Activated CD4-positive, alpha-beta memory T cell treated with anti-CD3 and anti-CD28 coated beads, Interleukin-2, amount 10 ng/mL, durations not matched to agents 7 days and 5 days (primary cell): ENCODE measurements at places on chromosomes 12 and 14. TPM values are rescaled to one million over a fixed set of nuclear protein-coding genes. Genes with fewer than 3 reads are reported as not detected.
A peak's percentile ranks its signal among the peaks of the same experiment; 100 is the strongest.

TSHR gene
- total RNA-seq = 0.70 TPM

GRCh38 chr12:65918021-65918420 lies 93.7 kb downstream of the HMGA2 start:
- H3K4me3 ChIP-seq = no peak overlapping the region
- H3K4me1 ChIP-seq = peaks cover 2% of the 10 kb centered on the region
- H3K27me3 ChIP-seq = peaks cover 3% of the 10 kb centered on the region
- H3K36me3 ChIP-seq = no peaks in the 10 kb centered on the region

GRCh38 chr12:48878548-48878947 lies 12.9 kb upstream of the RND1 start:
- H3K27ac ChIP-seq = no peak overlapping the region
- no peak for DNase-seq
- H3K4me3 ChIP-seq = no peak overlapping the region

DNA sequence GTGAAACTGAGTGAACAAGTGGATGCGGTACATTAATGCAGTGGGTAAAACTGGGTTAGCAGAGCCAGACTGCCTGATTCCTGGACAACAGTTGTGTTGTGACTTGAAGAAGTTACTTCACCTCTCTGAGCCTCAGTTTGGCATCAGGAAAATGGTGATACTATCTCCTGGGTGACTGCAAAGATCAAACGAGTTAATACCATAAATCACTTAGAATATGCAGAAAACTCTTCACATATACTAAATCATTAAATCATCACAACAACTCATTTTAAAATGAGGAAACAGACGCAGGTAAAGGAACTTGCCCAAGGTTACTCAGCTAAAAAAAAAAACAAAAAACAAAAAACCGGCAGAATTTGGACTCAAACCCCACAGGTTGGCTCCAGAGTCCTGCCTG lies 811 bp downstream of the MTERF2 start:
- peaks cover 21% of the 10 kb centered on the region for H3K36me3 ChIP-seq
- DNase-seq = no peak
- H3K4me3 ChIP-seq = peak overlapping the region; percentile 88
- H3K4me1 ChIP-seq = peaks cover 33% of the 10 kb centered on the region
- no peak overlapping the region for H3K27ac ChIP-seq
- H3K27me3 ChIP-seq = no peaks in the 10 kb centered on the region

SRRM4 gene
- not detected for total RNA-seq

B3GNT4 gene
- 2.8 TPM for total RNA-seq

KRT78 gene
- not detected for total RNA-seq

FKBP3 gene
- 57.7 TPM for total RNA-seq

KLRK1 gene
- 0.43 TPM for total RNA-seq

GRCh38 chr12:92696216-92696615 lies 6.6 kb upstream of the PLEKHG7 start:
- no peaks in the 10 kb centered on the region for H3K36me3 ChIP-seq
- no peak overlapping the region for H3K27ac ChIP-seq
- H3K27me3 ChIP-seq = no peaks in the 10 kb centered on the region
- H3K4me3 ChIP-seq = no peak overlapping the region
- no peak for DNase-seq
- H3K4me1 ChIP-seq = no peaks in the 10 kb centered on the region

DNA sequence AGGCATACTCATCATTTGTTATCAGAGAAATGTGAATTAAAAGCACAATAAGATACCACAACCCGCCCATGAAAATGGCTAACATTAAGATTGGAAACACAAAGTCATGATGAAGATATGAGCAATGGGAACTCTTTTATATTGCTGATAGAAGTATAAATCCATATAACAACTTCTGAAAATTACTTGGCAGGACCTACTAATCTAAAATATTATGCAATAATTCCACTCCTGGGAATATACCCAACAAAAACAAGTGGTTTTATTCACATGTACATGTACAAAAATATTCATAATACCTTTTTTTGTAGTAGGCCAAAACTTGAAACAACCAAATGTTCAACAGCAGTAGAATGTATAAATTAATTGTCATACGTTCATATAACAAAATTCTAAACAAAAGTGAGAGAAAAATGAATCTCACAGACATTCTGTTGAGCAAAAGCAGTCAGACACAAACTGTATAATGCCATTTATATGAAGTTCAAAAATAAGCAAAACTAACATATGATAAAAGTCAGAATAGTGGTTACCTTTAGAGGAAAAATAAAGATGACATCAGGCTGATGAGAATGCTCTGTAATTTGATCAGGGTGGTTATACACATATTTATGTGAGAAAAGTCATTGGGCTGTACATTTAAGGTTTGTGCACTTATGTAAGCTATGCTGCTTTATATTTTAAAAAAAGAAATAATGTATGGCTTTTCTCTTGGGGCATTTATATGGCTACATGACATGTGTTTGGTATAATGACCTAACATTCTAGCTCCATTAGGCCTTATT lies 309.2 kb upstream of the KITLG start:
- H3K4me1 ChIP-seq = no peaks in the 10 kb centered on the region
- no peaks in the 10 kb centered on the region for H3K27me3 ChIP-seq
- DNase-seq = no peak
- no peak overlapping the region for H3K4me3 ChIP-seq
- no peak overlapping the region for H3K27ac ChIP-seq

DNA sequence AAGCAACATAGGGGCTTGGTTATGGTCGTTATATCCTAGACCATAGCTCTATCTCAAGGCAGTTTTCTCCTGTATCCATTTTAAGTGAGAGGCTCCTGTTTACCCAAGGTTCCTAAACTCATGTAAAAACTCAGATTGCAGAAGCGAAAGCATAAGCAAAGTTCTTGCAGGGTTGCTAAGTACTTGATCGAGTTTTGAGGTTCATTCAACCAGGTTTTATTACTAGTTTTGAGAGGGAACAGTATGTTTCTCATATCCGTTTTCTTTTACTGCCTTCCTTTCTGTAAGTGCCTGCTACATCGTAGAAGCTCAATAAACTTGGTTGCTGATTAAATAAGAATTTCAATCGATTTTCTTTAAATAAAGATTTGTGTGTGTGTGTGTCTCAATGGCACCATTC lies 5.1 kb downstream of the AKAP3 start:
- no peak overlapping the region for H3K4me3 ChIP-seq
- DNase-seq = no peak
- H3K36me3 ChIP-seq = peaks cover 3% of the 10 kb centered on the region
- no peaks in the 10 kb centered on the region for H3K27me3 ChIP-seq
- peaks cover 13% of the 10 kb centered on the region for H3K4me1 ChIP-seq
- H3K27ac ChIP-seq = no peak overlapping the region

DNA sequence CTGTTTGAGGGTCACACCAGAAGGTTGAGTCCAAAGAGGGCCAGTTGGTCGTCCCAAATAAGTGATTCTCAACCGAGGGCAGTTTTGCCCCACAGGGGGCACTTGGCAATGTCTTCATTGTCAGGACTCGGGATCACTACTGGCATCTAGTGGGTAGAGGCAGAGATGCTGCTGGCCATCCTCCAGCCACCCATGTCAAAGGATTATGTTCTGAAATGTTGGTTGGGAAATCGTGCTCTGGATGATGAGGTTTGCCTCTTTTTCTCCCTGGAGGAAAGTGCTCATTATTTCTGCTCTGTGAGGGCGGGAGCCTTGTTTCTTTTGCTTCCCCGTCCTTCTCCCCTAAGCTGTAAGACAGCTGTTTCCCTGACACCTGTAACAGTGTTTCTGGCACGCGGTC lies 3.6 kb downstream of the ZNF839 start:
- H3K4me3 ChIP-seq = no peak overlapping the region
- H3K36me3 ChIP-seq = peaks cover 2% of the 10 kb centered on the region
- peak; percentile 28 for DNase-seq
- H3K27me3 ChIP-seq = no peaks in the 10 kb centered on the region

COX6A1 gene
- total RNA-seq = 318 TPM

DNA sequence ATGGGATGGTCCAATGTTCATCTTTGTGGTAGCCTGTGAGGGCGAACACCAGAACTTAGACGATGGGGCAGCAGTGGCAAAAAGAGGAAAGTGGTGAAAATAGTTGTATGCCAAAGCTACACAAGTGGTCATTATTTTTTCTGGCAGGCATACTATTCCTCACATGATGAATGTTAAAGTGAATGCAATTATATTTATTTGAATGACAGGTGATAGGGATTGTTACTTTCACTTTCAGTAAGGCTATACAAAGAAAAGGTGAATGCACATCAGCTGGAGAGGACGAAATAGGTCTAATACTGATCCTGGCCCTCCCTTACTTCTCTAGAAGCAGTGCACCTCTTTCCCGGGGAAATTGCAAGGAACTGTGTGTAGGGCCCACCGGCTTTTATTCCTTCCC lies 470.1 kb downstream of the TMTC2 start:
- H3K36me3 ChIP-seq = no peaks in the 10 kb centered on the region
- H3K27me3 ChIP-seq = peaks cover 8% of the 10 kb centered on the region
- no peak for DNase-seq
- H3K4me1 ChIP-seq = peaks cover 3% of the 10 kb centered on the region
- no peak overlapping the region for H3K27ac ChIP-seq
- no peak overlapping the region for H3K4me3 ChIP-seq

GRCh38 chr14:55019968-55020554 lies 6.8 kb downstream of the WDHD1 start:
- peaks cover 22% of the 10 kb centered on the region for H3K4me1 ChIP-seq
- no peak overlapping the region for H3K4me3 ChIP-seq
- no peak overlapping the region for H3K27ac ChIP-seq
- no peaks in the 10 kb centered on the region for H3K27me3 ChIP-seq

- H3K4me3 ChIP-seq = no peak overlapping the region
These were observed 3.3 kb upstream of the CIPC start for GRCh38 chr14:77094672-77095284.

DNA sequence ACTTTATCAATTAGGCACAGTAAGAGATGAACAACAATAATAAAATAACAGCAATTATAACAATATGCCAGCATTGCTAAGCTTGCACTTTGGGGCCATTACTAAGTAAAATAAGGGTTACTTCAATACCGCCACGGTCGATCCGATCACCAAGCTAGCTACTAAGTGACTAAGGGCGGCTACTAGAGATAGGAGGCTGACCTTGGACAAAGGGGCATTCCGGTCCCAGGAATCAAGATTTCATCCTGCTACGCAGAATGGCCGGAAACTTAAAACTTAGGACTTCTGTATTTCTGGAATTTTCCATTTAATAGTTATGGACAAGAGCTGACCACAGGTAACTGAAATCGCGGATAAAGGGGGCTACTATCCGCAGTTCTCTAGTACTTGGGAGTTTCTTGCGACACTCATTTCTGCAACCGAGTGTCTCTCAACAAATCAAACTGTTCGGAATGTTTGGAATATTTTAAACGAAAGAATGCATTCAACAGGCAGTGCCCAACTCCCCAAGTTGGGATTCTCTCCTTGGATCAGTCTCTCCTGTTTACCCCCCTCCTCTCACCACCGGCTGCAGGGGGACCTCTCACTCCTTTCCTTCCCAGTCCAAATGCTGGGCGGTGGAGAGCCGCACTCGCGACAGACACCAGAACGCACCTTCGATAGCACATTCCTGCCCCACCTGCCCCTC lies 650 bp downstream of the HEBP1 start:
- no peaks in the 10 kb centered on the region for H3K36me3 ChIP-seq
- no peak for DNase-seq
- H3K27ac ChIP-seq = no peak overlapping the region
- peaks cover 24% of the 10 kb centered on the region for H3K27me3 ChIP-seq
- H3K4me3 ChIP-seq = peak overlapping the region; percentile 95
- peaks cover 23% of the 10 kb centered on the region for H3K4me1 ChIP-seq

DNA sequence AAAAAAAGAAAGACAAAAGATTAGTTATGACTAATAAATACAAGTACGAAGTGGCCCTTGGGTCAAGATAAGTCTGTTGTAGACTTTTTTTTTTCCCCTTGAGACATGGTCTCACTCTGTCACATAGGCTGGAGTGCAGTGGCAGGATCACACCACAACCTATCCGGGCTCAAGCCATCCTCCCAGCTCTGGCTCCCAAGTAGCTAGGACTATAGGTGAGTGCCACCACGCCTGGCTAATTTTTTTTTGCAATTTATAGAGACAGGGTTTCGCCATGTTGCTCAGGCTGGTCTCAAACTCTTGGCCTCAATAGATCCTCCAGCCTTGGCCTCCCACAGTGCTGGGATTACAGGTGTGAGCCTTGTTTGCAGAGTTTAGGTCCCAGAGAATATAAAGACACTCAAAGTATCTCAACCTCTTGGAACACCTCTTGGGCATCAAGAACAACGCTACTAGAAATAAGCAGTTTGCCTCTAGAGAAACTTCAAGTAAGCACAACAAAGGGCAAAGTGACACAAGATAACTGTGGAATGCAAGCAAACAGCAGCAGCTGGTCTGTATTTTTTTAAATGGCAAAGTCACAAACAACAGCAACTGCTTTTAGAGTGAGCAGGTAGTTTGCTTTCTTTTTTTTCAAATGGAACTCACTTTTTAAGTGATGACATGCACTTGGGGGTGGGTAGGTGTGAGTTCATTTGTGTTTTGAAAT lies 3.9 kb upstream of the MDM2 start:
- H3K27me3 ChIP-seq = no peaks in the 10 kb centered on the region
- DNase-seq = no peak
- H3K4me1 ChIP-seq = peaks cover 30% of the 10 kb centered on the region
- peaks cover 11% of the 10 kb centered on the region for H3K36me3 ChIP-seq
- no peak overlapping the region for H3K27ac ChIP-seq

ADCY4 gene
- 5.9 TPM for total RNA-seq

DNA sequence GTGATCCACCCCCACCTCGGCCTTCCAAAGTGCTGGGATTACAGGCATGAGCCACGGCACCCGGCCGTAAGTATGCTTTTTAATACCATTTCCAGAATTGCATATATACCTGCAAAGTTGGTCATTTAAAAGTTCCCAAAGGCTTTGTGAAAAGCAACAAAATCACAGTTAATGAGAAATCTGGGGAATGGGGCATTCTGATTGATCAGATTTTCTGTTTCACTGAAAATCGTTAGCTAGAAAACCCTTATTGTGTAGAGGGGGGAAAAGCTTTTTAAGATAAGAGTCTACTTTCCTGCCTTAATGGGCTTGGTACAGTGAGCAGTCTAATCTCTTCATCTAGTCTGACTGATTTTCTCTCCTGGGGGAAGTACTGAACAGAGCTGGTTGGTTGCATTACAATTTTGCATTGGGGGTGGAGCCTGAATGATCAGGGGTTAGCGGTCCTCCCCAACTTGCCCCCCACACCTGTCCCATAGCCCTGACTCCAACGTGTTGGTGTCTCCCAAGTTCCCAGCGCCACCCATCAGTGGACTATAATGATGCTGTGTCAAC lies 23.8 kb downstream of the IL31 start:
- DNase-seq = no peak
- no peak overlapping the region for H3K4me3 ChIP-seq
- peaks cover 30% of the 10 kb centered on the region for H3K27me3 ChIP-seq
- H3K27ac ChIP-seq = no peak overlapping the region
- no peaks in the 10 kb centered on the region for H3K4me1 ChIP-seq

GRCh38 chr12:113858841-113859386 lies 107.2 kb downstream of the RBM19 start:
- H3K4me3 ChIP-seq = no peak overlapping the region
- H3K36me3 ChIP-seq = no peaks in the 10 kb centered on the region
- H3K27ac ChIP-seq = no peak overlapping the region
- no peaks in the 10 kb centered on the region for H3K27me3 ChIP-seq
- H3K4me1 ChIP-seq = peaks cover 11% of the 10 kb centered on the region

GRCh38 chr14:78029601-78030372 lies 140.4 kb upstream of the NRXN3 start:
- H3K27me3 ChIP-seq = peaks cover 13% of the 10 kb centered on the region
- H3K27ac ChIP-seq = no peak overlapping the region

- H3K27ac ChIP-seq = no peak overlapping the region
- H3K4me1 ChIP-seq = no peaks in the 10 kb centered on the region
- no peaks in the 10 kb centered on the region for H3K27me3 ChIP-seq
- DNase-seq = no peak
These were observed 26.2 kb upstream of the ALX1 start for GRCh38 chr12:85253853-85254252.

GRCh38 chr12:124842073-124842749 lies 21.5 kb downstream of the SCARB1 start:
- H3K27me3 ChIP-seq = no peaks in the 10 kb centered on the region
- H3K4me3 ChIP-seq = no peak overlapping the region
- no peak for DNase-seq
